ENCODE measurements at places on chromosomes 11 and 22.

DNA sequence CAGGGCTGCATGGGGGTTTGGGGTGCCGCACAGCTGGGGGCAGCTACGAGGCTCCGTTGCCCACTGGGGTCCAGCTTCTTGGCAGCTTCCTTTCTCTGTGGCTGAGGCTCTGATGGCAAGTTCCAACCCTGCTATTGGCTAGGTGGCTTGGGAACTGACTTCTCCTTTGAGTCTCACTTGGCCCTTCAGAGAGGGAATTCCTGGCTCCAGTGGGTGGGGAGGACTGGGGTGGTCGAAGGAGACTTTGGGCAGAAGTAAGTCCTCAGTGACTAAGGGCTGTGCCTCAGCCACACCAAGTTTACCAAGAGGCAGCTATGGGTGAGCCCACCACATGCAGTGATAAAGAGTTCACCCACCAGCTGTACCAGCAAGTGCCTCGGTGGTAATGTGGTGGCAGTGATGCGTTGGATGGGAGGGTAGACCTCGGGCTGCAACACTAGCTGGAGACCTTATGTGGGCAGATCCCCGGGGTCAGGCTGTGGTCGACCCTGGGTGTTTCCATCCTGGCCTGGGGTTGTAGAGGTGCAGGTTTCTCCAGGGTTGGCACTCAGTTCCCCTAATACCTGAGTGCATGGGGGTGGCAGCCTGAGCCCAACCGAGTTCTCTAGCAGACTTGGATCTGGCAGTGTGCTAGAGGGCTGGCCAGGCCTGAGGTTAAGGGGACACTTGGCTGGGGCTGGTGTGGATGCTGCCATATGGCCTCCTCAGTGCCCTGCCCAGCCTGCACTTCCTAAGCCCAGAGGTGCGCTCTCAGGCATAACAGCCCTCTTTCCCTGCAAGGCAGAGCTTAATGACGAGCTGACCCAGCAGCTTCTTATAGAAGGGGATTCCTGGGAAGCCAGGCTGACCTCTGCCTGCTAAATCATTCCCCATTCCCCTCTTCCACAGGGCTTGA lies 197.0 kb upstream of the CADM1 start:
- no peak for DNase-seq

DNA sequence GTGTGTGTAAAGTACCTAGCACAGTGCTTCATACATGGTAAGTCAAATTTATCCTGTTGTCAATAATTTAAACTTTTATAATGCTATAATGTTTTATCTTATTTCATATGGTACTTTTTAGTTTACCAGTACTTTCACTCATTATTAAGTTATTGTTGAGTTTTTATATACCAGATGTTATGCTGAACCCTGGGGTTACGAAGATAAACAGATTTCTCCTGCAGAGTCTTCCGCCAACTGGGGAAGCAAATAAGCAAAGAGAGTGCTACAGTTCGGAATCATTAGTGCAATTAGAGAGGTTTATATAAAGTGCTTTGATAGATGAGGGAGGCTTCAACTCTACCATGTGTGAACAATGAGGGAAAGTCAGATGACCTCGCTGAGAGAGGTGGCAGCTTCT lies 362.3 kb downstream of the DYNC2H1 start:
- no peak for DNase-seq

DNA sequence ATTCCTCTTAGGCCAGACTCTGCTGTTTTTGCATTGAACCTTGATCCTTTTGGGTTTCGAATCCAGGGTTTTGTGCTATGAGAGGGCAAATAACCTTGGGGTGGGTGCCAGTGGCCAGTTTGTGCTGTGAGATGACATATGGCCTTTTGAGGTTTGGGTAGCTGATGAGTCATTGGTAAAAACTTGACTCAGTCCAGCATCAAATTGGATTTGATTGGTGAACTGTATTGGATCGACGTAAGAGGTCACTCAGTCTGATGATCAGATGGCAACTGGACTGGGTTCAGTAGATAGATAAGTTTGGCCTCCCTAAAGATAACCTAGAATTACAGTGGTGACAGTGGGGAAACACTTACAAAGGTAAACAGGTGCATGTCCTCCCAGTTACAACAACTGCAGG lies 41.0 kb upstream of the XKR3 start:
- DNase-seq, result no peak

- no peak for DNase-seq
Measured at GRCh38 chr22:48953830-48954229, 873.8 kb downstream of the BRD1 start.

DNA sequence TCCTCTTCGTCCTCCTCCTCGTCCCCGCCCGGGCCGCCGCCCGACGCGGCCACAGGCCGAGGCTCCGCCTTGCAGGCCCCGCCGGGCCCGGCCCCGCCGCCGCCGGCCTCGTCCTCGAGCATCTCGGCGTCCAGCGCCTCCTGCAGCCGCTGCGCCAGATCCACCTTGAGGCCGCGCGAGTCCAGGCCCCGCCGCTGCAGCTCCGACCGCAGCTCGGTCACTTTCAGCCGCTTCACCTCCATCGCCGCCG lies 417 bp downstream of the HNRNPUL2 start:
- DNase-seq, result no peak

GRCh38 chr11:69637198-69637940 lies 3.6 kb upstream of the CCND1 start:
- DNase-seq, result no peak

DNA sequence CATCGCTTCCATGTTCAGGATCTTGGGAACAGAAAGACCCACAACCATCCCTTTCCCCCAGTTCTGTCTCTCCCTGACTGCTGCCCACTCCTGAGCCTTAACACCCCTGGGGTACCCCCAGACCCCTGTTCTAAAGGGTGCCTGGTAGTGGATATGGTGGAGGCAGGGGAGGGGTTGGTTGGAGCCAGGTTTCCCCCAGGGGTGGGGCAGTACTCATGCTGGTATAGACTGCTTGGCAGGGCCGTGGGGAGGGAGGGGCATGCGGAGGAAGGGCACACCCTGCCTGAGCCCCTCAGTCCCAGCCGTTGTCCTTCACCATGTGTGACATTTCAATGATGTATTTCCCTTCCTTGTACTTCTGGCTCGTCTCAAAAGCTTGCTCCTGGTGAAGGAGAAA lies 4.0 kb downstream of the YPEL4 start:
- no peak for DNase-seq

GRCh38 chr11:74820763-74821162 lies 72.1 kb downstream of the RNF169 start:
- no peak for DNase-seq

DNA sequence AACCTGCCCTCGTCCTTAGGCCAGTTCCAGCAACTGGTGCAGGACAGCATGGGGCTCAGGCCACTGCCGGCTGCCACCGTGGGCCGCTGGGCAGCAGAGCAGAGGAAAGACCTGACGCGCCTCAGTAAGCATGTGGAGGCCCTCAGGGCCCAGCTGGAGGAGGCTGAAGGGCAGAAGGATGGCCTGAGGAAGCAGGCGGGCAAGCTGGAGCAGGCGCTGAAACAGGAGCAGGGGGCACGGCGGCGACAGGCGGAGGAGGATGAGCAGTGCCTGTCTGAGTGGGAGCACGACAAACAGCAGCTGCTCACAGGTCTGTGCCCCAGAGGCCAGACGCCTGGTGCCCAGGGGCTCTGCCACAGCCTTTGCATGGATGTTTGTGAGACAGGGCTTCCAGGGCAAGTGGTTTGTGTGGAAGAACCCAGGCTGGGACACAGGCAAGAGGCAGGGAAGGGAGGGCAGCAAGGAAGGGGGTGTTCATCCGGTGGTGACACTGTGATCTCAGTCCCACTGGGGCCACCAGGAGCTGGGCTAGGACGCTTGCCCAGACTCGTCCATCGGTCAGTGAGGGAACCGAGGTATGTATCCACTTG lies 13.9 kb downstream of the CCDC157 start:
- DNase-seq, result no peak

- no peak for DNase-seq
Measured at GRCh38 chr22:27247701-27248434, 553.7 kb downstream of the MN1 start.

- DNase-seq, result no peak
Measured at GRCh38 chr11:22006901-22007300, 186.0 kb upstream of the ANO5 start.

DNA sequence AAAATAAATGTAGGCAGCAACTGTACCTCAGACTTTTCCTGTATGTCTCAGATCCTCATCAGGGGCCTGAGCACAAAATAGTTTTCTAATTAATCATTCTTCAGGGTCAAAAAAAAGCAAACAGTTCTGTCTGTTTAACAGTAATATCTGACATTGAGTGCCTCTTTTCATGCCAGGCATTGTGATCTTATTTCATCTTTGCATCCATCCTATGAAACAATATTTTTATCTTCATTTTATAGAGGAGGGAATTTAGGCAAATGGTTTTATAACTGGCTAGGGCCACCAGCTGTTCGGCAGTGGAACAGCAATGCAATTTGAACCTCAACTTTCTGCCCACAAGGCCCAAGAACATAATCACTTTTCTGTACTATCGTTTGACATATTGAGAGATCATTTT lies 145.6 kb downstream of the WNT7B start:
- DNase-seq, result no peak

- DNase-seq, result no peak
Measured at GRCh38 chr11:11740073-11740702, 101.6 kb upstream of the USP47 start.

GRCh38 chr22:48070760-48071159 lies 1308.3 kb downstream of the TBC1D22A start:
- no peak for DNase-seq

DNA sequence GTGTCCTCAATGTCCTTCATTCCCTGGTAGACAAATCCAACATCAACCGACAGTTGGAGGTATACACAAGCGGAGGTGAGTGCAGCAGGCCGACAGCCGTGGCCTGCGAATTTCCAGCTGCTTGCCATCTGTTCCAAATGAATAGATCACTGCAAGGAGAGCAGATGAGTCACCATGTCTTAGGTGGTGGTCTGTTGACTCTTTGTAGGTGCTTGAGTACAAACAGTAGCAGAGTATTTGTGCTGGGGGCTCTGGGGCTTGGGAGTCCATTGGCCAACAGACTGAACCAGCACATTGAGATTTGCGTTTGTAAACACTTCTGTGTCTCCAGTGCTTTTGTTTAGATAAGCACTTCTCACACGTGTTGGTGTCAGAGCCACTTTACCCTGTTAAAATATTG lies 21.1 kb downstream of the EIF3L start:
- DNase-seq, result no peak

DNA sequence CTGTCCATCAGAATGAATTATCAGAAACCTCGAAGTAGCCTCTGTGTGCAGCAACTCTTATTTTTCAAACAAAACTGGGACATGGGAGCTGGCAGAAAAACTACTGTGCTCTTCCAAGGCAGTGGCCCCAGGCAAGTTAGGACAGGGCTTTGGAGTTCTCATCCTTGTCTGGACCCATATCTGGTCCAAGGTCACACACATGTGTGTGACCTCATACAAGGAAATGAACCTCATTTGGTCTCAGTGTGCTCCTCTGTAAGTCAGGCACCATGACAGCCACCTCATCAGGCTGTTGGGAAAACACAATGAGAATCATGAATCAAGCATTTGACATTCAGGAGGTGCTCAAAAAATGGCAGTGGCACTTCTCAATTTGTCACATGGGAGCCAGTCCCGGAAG lies 25.8 kb downstream of the LARGE1 start:
- no peak for DNase-seq

DNA sequence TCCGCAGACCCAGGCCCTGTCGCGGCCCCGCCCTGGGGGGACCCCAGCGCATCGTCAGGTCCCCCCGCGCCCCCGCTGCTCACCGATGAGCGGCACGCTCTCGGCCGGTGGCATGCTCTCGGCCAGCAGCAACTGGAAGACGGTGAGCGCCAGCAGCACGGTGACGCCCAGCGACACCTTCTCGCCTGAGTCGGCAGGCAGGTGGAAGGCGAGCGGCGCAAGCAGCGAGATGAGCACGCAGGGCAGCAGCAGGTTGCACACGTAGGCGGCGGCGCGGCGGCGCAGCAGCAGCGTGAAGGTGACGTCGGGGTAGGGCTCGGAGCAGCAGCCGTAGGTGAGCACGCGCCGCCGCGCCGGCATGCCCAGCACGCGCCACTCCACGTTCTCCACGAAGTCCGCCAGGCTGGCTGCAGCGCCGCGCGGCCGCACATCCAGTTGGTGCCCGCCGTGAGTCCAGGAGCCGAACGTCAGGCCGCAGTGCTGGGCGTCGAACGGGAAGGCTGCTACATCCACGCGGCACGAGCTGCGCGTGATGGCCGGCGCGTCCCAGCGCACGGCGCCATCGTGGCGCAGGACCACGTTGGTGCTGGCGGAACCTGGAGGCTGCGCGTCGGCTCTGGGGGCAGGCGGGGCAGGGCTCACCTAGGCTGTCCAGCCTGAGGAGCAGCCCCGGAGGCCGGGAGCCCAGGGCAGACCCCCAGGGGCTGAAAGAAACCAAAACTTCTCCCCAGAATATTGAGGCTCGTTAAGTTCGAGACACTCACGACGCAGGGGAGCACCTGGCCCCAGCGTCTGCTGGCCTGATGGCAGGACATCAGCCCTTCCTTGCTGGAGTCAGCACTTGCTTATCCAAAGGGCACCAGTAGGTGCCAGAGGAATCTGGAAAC lies 3.8 kb downstream of the CHRNA10 start:
- no peak for DNase-seq

DNA sequence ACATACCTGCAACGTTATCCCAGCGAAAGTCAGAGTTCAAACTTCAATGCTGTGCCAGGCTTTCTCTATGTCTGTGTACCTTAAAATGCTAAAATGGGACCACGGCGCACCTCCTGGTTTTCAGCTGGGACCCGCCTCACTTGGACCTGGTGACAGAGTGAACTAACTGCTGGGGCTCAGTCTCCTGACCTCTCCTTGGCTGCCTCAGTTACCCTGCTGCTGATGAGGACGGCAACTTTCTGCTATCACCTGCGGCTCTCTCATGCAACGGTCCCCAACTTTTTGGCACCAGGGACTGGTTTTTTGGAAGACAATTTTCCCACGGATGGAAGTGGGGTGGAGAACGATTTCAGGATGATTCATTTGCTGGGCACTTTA lies 402.8 kb downstream of the BRD1 start:
- no peak for DNase-seq

GRCh38 chr11:96090711-96091110 lies 166.8 kb upstream of the MTMR2 start:
- DNase-seq, result no peak

DNA sequence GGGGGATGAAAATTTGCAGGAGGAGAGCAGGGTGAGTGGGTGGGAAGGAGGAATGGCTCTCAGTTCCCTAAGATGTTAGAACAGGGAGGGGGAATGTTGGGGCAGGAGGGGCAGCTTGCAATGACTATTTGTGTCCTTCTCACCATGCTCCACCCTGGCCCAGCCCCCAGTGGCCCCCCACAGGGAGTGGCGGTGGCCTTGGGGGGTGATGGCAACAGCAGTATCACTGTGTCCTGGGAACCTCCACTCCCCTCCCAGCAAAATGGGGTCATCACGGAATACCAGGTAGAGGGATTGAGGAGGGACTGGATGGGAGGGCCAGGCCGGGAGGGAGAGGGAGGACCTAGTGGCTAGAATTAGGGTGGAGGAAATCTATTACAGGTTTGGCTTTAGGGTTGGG lies 10.2 kb downstream of the ROBO3 start:
- DNase-seq, result no peak

GRCh38 chr22:25626624-25626990 lies 62.1 kb downstream of the GRK3 start:
- DNase-seq, result no peak

- no peak for DNase-seq
Measured at GRCh38 chr11:46331282-46331984, 15.8 kb upstream of the DGKZ start.

All from stimulated activated CD4-positive, alpha-beta T cell treated with anti-CD3 and anti-CD28 coated beads, Interleukin-15, amount 100 ng/mL, for 1 hour (primary cell).